Pons (tissue), 1 donor: ENCODE measurements at places on chromosomes 3 and 15.

- DNase-seq, result no peak
Measured at GRCh38 chr3:171297207-171297606, 163.0 kb downstream of the TNIK start.

DNA sequence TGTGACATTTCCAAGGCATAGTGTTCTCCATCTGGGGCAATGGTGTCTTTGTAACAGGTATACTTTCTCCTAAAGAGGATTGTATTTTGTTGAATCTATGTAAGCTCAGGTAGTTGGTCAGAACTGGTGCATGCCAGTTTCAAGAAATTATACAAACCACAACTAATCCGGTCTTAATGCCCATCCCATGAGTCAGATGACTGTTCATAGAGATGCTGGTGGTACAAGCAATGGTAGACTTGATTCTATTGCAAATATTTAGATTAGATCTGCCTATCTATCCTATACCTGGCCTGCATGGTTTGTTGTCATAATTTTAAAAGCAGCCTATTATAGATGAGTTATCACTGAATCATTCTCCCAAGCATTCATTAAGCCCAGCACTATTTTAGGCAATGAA, 43.5 kb downstream of the ATP13A5 start:
- no peak for DNase-seq

- DNase-seq, result no peak
Measured at GRCh38 chr3:145716519-145716918, 444.5 kb downstream of the PLOD2 start.

- no peak for DNase-seq
Measured at GRCh38 chr3:14959359-14959943, 12.1 kb downstream of the NR2C2 start.

- no peak for DNase-seq
Measured at GRCh38 chr15:51130344-51130743, 35.6 kb upstream of the TNFAIP8L3 start.

DNA sequence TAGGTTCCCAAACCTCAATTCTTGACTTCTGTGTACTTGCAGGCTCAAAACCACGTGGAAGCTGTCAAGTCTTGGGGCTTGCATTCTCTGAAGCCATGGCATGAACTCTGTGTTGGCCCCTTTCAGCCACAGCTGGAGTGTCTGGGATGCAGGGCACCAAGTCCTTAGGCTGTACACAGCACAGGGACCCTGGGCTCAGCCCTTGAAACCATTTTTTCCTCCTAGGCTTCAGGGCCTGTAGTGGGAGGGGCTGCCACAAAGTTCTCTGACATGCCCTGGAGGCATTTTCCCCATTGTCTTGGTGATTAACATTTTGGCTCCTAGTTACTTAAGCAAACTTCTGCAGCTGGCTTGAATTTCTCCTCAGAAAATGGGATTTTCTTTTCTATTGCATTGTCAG, 135.4 kb downstream of the ATG7 start:
- DNase-seq, result no peak

- DNase-seq, result no peak
Measured at GRCh38 chr3:115704661-115705338, 81.5 kb downstream of the GAP43 start.

DNA sequence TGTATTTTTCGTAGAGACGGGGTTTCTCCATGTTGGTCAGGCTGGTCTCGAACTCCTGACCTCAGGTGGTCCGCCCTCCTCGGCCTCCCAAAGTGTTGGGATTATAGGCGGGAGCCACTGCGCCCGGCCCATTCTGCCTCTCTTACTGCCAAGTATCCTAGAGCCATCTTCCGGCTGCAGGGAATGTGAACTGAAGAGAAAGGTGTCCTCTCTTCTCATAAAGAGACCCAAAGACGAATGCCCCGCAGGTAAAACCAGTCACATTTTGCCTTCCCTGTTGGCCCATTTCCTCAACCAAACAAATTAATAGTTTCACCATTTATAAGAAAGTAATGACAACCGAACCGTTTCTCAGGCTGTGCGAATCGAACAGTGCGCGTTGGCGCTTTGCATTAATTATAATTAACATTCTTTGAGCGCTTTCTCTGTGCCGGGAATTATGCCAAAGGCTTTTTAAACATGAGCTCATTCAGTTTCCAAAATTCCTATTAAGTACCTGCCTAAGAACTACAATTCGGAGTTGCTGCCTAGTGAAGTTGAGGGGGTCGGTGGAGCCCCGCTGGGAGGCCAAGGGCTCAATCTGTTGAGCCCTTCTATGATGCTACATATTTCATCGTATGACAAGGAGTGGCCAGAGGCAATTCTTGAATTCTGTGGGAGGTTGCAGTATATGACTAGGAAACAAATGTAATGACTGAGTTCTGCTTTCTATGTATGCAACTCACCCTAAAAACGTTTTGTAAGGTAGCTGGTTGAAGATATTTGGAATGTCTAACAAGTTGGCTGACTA, 819 bp upstream of the RPL24 start:
- DNase-seq, result peak; percentile 23

DNA sequence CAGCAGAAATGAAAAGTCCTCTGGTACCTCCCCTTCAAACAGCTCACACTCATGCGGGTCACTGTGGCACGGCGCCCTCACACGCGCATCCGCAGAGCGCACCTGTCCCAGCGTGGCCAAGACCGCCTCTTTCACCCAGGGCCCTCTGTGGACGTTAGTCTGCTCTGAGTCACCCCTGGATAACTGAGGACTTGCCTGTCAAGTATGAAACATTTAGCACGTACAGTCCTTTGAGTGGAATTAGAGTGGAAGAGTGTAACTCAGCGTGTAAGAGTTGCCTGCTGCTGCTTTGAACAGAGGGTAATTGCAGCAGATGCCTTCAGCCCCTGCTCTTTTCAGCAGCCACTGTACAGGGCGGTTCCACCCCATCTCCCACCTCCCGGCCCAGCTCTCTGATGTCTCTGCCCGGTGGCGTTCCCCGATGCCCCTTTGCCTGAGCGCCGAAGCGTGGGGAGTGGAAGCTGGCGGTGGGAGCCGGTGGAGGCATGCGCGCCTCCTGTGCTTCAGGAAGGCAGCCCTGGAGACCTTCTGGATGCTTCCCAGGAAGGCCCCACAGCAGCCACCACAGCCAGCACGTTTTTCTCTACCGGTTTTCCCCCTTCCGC, 23.0 kb downstream of the CPN2 start:
- no peak for DNase-seq
